ENCODE measurements at places on chromosomes 7 and 10.

DNA sequence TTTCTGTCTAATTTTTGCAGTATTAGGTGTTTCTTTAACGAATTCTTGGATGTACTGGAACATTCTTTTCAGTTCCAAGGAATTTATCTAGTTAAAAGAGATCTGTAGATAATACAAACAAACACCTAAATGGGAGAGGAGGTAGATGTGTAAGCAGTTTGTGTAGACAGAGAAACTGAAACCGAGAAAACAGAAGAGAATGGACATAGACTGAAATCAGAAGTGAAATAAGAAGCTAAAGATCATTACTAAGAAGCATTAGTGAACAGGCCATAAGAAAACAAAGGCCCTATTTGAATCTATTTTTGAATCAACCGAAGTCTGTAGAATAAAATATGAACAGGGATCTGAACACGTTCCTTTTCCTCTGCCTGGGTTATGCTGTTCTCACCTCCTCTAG is 26.5 kb upstream of the TMEM229A start:
- no peak for DNase-seq

GRCh38 chr7:41869091-41869490 is 166.2 kb upstream of the INHBA start:
- no peak for DNase-seq

GRCh38 chr10:59894114-59894513 is 12.2 kb downstream of the CCDC6 start:
- no peak for DNase-seq

GRCh38 chr7:123485721-123486120 is 48.7 kb downstream of the IQUB start:
- DNase-seq, result no peak

GRCh38 chr10:106925191-106925590 is 239.3 kb downstream of the SORCS1 start:
- no peak for DNase-seq

DNA sequence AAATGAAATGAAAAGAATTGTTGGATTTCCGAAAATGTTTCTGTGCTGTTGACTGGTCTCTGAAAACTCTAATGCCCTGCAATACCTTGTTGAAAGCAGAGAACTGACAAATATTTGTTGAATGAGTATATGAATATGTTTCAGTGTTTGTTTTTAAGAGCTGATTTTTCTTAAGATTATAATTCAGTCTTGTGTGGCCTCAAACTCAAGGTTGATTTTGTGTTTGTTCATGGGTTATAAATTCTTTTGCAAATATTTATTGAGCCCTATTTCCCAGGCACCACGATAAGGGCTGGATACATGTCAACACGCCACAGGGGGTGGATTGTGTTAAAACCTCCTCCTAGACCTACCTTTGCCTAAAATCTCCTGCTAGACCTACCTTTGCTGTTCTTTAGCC is 203.9 kb upstream of the PLPP4 start:
- no peak for DNase-seq
